ENCODE measurements at places on chromosomes 4 and X. TPM values are rescaled to one million over a fixed set of nuclear protein-coding genes. Genes with fewer than 3 reads are reported as not detected.

MUC7 gene
- total RNA-seq: not detected

ENPEP gene
- total RNA-seq: 1.1 TPM

GATA1 gene
- not detected for total RNA-seq

FAM90A26 gene
- not detected for total RNA-seq

MID1 gene
- total RNA-seq: 8.5 TPM

N4BP2 gene
- 9.1 TPM for total RNA-seq

CT55 gene
- total RNA-seq: not detected

BLTP1 gene
- total RNA-seq: 109 TPM

HTR2C gene
- total RNA-seq: not detected

CT47B1 gene
- not detected for total RNA-seq

NR3C2 gene
- total RNA-seq: 3.5 TPM

CENPVL3 gene
- total RNA-seq: not detected
